WTC11 (cell line): ENCODE measurements at places on chromosomes 11 and 22.

DNA sequence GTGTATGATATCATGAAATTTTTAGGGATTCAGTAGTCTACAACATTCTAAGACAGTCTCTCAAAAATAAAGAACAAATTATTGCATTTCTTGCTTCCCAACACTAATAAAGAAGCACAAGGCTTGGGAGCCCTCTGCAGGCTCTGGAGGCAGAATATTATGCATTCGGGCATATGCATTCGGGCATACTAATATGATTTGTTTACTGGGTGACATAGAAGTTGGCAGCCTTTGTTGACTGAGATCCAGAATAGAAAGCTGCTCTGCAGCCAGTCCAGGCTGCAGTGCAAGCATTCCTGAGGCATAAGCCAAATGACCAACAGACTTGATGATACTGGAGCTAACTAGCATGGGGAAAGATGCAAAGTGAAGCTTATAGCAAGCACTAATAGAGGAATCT is 945.5 kb downstream of the OPCML start:
- DNase-seq: no peak

GRCh38 chr11:120331301-120331996 is 4.8 kb upstream of the ARHGEF12 start:
- DNase-seq: no peak

- no peak for DNase-seq
These were observed 44.5 kb downstream of the PARVB start for GRCh38 chr22:44068422-44069191.

- no peak for DNase-seq
These were observed 304.1 kb downstream of the TBC1D22A start for GRCh38 chr22:47066616-47066905.
